ENCODE measurements at places on chromosomes 7 and 10.

GRCh38 chr7:978049-978346, 2.6 kb upstream of the COX19 start:
- DNase-seq = no peak

DNA sequence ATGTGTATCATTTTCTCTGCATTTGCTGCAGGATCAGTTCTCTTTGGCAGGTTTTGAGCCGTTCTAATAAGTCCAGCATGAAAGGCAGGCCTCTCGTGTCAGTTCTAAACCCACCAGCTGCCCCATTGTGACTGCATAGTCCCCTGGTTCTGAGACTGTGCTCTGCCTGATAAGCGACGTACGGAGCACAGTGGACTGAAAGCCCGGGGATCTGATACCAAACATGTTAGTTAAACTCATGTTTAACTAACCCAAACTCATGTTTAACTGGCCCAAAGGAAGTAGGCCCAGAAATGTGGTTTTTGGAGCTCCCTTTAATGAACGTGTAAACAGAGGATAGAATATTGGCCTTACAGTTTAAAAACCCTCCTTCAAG, 98.0 kb upstream of the PDCD4 start:
- no peak for DNase-seq

DNA sequence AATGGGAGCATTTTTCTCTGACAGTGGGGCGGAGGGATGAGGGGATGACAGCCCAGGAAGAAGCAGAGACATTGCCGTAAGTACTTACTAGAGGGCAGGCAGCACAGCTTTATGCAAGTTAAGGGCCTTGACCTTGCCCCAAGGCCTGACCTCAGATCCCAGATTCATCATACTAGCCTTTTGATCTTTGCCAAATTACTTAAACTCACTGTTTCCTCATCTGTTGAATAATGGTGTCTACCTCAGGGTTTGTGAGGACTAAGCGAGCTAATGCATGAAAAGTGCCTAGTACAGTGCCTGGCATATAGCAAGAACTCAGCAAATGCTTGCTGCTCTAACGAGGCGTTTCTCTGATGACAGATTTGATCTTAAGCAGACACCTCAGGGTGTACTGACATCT, 3.5 kb upstream of the SEMA4G start:
- no peak for DNase-seq

GRCh38 chr7:86645225-86645608, 1.5 kb downstream of the GRM3 start:
- no peak for DNase-seq

- no peak for DNase-seq
Measured at GRCh38 chr10:83142074-83142563, 997.2 kb upstream of the GHITM start.

- no peak for DNase-seq
Measured at GRCh38 chr7:140023728-140024127, 39.0 kb downstream of the PARP12 start.

DNA sequence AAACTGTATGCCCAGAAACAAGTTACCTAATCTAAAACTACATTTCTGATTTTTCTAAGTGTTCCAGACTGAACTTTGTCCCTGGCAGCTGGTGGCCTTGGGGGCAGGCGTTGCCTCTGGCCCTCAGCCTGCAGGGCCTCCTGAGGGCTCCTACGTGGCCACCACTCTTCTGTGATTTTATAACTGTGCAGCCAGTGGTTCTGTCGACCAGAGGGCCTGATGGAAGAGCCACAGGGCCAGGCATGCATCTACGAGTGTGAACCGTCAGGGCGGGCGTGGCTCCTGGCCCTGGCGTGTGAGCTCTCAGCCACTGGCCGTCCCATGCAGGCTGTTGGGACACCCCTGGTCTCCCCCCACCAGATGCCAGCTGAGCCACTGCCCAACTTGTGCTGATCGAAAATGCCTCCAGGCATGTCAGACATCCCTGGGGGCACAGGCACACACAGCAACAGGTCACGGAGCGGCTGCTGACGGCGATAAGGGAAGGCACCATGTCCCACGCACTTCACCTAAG, 173.4 kb downstream of the ZMYND11 start:
- no peak for DNase-seq

DNA sequence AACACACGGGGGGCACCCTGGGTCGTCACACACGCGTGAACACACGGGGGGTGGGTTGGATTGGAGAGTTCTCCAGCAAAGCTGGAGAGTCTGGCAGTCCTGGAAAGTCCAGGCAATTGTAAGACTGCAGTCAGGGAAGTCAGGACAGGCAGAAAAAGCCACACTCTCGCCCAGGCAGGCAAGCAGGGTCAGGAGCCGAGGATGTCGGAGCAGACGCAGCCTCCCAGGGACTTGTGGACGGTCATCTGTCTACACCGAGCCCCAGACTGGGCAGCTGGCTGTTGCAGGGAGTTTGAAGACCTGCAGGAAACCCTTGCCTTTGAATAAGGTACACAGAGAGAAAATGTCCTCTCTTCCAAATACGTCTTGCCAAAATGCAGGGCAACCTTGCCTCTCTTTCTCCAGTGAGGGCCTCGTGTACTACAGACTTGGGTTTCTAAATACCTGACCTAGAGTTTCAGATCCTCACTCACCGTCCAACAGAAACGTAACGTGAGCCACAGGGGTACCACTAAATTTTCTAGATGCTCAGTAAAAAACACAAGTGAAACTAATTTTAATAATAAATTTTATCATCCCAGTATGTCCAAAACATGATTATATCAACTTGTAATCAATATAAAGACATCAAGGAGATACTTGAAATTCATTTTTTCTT, 176.7 kb downstream of the ADARB2 start:
- DNase-seq = no peak

- DNase-seq = no peak
Measured at GRCh38 chr7:102849538-102849937, 63.3 kb upstream of the LRRC17 start.

- DNase-seq = no peak
Measured at GRCh38 chr7:141588912-141589311, 37.7 kb downstream of the AGK start.

DNA sequence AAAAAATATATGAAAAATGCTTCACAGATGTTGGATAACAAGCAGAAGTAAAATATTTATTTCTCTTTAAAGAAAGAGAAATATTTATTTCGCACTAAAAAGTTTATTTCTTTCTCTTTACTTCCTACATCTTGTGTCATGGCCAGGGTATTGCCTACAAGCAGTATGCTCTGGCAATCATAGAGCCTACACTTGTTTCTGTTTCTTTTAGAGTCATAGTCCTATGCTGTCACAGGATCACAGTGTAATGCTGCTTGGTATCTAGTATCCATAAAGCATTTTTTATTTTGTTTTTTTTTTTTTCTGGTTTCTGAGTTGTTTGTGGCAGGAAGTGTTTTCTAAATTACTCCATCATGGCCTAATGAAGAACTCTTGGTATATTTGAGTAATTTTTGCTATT, 116.0 kb downstream of the ATRNL1 start:
- DNase-seq = no peak

GRCh38 chr10:43078986-43079273, 2.1 kb downstream of the RET start:
- DNase-seq = no peak

DNA sequence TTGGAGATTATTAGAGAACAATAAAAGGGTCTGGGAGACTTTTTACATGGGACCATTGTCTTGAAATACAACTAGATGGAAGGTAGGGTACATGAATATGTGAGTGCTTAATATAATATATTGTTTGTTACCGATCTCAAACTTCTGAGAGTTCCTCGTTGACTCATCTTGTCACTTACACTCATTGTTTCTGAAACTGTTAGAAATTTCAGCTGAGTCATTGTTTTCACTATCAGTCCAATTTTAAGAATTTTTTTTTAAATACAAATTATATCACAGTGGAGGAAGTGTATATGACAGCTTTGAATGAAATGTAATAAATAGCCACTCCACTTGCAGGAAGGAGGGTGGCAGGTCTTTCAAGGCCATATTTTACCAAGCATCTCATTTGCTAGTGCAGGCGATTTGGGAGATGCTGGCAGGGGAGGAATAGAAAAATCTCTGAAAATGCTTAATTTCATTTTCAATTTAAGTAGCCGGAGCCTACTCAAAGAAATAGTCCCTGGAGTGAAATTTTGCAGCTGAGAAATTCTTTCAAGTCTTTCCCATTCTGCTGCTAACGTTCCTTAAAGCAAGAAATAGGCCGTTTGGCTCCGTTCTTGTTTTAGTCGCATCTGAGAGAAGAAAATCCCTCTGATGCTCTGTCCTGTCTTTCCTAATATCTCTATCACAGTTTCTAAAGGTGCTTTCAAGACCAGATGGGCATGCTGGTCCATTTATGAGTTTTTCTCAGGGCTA, 1404.2 kb upstream of the CELF2 start:
- no peak for DNase-seq

- no peak for DNase-seq
Measured at GRCh38 chr10:11295492-11295891, 277.8 kb downstream of the CELF2 start.

- DNase-seq = no peak
Measured at GRCh38 chr10:4353059-4353655, 472.9 kb upstream of the AKR1E2 start.

GRCh38 chr7:104807671-104808070, 206.3 kb upstream of the KMT2E start:
- DNase-seq = no peak

DNA sequence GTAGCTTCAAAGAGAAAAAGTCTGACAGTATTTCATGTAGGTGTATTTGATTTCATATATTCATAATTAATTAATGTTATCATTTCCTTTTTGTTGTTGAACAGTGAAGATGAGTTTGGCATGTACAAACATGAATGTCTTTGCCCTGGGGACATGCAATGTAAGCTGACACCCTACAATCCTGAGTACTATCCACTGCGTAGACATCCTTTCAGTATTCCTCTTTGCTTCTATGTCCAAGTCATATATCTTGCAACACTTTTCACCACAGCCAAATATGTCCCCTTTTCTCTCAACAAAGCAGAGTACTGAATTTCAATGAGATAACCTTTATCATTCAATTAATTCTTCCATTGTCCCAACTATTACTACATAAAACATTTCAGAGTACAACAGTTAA, 93.6 kb downstream of the GPR37 start:
- no peak for DNase-seq

- no peak for DNase-seq
Measured at GRCh38 chr10:69503001-69503895, 52.0 kb downstream of the TSPAN15 start.

DNA sequence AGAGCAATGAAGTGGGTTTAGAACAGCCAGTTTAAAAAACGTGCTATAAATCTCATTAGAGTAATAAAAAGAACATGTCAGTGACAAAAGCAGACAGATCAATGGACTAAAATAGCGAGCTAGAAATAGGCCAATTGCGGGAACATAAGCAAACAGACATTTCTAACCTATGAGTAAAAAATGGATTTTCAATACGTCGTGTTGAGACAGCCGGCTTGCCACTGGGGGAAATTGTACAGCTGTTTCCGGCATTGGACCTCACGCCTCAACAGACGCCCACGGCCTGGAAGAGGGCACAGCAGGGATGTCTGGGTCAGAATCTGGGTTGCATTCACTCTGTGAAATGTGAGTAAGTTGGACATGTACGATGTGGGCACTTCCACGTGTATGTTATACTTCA, 92.9 kb downstream of the SVOPL start:
- DNase-seq = no peak

DNA sequence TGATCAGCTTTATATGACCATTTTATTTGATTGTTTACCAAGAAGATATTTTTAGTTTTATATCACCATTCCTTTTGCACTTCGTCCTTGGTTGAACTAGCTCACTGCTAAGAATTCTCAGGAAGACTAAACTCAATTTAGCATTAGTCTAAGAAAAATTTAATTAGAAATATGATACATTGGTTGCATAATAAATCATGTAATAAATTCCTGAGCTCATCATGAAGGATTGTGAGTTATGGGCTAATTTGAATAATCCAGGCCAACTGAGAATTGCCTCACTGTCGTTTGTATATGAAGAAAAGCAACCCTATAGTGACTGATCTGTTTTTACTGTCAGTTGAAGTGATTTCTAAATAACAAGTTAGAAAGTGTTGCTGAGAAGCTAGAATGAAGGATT, 725.5 kb downstream of the DNAJB9 start:
- DNase-seq = no peak

GRCh38 chr10:100347568-100348195, 649 bp downstream of the SCD start:
- DNase-seq = no peak

DNA sequence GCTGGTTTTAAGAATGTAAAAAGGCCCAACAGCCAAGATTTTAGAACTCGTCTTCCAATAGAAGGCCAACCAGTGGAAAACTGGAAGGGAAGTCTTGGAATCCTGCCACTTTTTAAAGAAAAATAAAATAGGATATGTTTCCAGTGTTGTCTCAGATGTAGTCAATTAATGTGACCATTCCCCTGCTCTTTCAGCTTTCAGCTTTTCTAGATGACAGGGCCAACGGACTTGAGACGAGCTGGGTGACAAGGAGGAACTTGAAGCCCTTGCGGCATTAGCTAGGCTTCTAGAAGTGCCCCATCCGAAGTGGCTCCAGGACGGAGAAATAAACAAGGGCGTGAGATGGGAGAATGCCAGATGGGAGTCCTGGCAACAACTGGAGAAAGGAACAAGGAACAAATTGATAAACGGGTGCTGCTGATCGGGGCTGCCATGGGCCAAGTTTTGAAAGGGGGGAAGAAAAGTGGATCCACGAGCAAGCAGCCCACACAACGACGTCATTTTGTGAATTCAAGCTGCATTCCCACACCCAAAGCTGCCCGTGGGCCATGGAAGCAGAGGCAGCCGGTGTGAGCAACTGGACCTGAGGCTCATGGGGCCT, 42.3 kb downstream of the CTBP2 start:
- no peak for DNase-seq

GRCh38 chr10:77417806-77418640, 219.6 kb downstream of the KCNMA1 start:
- DNase-seq = no peak

- no peak for DNase-seq
Measured at GRCh38 chr10:128588402-128588801, 462.2 kb upstream of the MKI67 start.

- peak; percentile 18 for DNase-seq
Measured at GRCh38 chr7:6436385-6436685, 11.4 kb downstream of the DAGLB start.

DNA sequence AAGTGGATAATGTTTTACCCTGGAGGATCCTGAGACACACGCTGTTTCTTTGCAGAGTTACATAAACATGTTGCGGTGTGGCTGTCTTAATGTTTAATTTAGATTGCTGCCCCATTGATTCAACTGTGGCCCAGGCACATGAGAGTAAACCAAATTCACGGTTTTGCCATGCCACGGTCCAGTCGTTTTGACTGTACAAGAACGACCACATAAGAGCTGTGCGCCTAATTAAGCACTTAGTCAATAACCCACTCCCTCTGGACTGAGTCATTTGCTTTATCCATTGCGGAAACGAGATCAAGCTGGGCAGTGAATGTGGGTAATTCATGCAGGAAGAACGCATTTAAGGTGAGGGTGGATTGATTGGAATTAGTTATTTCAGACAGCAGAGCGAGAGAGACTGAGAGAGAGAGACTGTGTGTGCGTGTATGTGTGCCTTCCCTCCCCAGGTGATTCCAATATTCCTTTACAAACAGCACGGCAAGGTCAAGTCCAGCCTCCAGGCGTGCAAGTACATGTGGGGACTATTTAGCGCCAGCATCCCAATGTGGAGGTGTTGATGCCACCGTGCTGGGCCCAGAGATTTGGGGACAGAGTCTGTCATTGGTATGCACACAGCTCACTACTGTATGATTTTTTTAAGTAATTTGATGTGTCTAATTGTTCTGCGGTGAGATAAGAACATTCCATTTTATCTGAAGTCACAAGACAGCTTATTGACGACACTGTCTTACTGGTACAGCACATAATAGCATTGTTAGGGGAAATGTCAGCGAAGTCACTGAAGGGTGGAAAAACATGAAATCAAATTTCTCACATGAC, 8.4 kb upstream of the TEX36 start:
- DNase-seq = no peak

Measured in CD4-positive, alpha-beta T cell treated with Interleukin-15 for 4 hours (primary cell).